Esophagus squamous epithelium (tissue), 5 donors: ENCODE measurements at places on chromosomes 11 and 22.

DNA sequence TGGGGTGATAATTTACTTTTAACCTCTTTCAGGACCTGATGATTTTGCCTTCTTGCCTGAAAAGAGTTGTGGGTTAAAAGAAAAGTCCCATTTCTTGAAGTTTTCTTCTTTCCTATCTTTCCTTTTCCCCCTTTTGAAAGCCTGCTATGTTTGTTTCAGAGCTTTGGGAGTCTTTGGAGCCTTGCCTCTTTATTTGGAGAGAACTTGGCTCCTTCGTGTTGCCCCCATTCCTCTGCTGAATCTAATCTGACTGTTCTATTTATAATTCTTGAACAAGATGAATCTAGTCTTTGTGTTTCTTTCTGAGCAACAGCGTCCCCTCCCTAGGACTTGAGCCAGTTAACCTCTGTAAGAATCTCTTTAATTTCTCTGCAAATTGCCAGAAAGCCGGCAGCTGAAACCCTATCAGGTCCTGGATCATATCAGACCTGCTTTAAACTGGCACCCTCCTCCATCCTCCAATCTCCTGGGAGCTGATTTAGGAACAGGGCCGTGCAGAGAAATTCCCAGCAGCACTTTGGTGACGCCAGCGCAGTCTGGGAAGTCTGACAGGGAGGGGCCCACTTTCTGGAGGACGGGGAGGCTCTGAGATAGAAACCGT, 289.1 kb upstream of the SORL1-AS1 start:
- no peak for DNase-seq

DNA sequence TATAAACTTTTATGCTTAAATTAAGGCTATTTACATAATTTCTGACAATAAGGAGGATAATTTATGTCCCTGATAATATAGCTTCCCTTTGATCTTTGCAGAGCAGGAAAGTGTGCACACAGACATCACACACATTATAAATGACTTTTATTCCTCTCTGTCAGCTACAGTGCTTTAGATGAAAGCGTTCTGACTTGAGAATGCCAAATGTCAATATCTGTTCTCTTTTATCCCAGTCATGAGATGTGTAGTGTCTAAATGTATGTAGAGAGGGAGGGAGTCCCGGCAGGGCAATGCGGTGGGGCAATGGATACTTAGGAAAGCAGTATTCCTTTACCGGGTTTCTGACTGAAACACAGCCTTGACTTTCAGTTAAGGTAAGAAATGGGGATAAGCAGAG, 225.4 kb upstream of the CHORDC1 start:
- DNase-seq, result no peak

DNA sequence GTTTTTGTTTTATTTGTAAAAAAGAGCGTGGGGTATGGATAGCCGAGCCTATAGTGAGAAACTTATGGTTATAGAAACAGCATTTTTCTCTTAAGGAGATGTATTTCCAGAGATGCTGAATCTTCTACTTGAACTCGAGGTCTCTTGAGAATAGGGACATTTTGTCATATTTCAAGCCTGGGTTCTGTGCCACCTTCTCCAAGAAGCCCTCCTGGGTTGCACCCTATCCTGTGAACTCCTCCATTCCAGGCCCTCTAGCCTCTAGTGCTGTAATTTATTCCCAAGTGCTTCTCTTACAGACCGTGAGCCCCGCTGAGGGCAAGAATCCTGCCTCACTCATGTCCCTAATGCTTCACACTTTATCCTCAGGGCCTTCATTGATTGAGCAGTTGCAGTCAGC, 108.6 kb downstream of the KIAA1671 start:
- DNase-seq, result no peak

GRCh38 chr11:63448646-63449045, 42.3 kb downstream of the PLAAT5 start:
- no peak for DNase-seq

GRCh38 chr11:107184986-107185385, 166.7 kb upstream of the GUCY1A2 start:
- DNase-seq, result no peak

DNA sequence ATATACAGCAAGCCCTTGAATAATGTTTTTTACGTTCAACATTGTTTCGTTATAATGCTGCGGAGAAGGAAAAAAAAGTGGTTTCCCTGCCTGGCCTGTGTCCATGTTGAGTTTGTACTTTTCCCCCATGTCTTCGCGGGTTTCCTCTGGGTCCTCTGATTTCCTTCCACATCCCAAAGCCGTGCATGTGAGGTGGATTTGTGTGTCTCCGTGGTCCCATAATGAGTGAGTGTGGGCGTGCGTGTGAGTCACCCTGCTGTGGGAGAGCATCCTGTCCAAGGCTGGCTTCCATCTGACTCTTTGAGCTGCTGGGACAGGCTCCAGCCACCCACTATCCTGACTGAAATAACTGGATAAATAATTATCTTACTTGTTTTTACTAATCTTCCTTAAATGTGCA, 29.6 kb upstream of the SNX19 start:
- DNase-seq, result no peak

GRCh38 chr11:47495011-47495855, 46.3 kb upstream of the RAPSN start:
- DNase-seq, result no peak

DNA sequence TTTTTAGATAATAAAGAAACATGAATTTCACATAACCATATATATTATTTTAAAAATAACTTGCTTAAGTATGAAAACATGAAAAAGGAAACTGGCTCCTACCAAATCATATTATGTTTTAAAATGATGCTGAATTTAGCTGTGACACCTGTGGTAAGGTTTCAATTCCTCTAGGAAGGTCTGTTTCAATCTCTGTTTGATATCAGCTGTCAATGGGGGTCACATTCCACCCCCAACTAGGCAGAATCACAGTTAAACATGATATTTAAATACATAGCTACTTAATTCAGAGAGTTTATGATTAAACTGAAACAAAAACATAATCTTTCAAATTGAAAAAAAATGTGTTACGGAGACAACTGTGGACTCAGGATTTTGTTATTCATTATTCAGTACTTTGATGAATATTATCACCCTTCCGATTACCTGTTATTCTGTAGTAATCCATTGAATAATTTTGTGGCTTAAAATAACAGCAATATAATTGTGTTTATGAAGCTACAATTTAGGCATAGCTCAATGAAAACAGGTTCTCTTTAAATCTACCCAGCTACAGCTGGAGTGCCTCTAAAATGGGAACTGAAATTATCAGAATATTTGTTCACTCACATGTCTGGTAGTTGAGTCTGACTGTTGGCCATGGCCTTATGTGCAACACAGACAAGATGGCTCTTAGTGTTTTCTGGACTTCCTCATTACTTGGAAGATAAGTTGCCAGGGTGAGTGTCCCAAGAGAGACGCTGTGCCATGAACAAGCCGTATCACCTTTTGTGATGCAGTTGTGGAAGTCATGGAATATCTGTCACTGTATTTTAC, 244.6 kb upstream of the ANO3 start:
- DNase-seq, result no peak

- no peak for DNase-seq
Measured at GRCh38 chr11:77479746-77480352, 6.0 kb upstream of the PAK1 start.

DNA sequence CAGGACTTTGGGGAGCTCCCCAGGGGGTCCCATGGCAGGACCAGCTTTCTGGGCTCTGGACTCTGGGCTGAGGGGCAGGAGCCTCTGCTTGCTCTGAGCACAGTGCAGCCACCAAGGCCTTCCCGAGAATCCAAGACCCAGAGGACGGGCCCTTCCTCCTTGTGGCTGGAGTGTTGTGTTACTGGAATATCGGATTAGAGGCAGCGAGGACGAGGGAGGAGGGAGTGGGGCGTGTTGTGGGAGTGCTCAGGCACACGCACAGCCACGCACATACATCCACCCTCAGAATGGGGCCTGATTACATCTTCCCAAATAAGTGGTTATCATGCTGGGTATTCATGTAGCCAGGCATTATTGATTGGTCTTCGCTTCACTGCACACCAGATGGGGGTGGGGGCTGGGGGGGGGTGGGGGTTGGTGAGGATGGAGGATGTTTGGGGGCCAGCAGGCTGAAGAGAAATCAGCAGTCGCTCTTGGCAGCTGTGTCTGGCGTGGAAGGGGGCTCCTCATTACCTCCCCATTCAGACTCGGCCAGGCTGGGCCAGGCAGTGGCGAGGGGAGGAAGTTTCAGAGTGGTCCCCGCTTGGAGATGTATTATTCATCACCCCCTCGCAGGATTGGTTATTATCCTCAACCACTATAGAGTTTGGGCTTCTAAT, 120.9 kb downstream of the ST3GAL4 start:
- DNase-seq, result no peak

- no peak for DNase-seq
Measured at GRCh38 chr11:126432525-126432924, 77.0 kb downstream of the ST3GAL4 start.

GRCh38 chr11:57251491-57252104, 14.5 kb upstream of the APLNR start:
- no peak for DNase-seq

GRCh38 chr11:4551346-4551979, 6.5 kb downstream of the OR52M1 start:
- DNase-seq, result no peak

DNA sequence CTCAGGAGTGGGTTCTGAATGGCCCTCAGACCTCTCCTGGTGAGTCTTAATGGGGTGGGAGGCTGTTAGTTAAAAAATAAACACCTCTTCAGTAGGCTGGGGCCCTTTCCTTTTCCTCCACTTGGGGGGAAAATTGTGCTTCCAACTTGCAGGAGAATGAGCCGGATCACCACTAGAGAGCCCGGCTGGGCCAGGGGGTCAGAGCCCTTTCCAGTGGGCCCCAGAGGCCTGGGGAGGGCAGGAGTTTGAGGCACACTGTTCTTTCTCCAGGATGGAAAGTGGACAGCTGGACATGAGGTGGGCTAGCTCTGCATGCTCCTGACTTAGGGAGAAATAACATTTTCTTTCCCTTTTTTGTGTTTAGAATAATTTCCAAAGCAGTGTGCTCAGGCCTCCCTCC, 32.8 kb downstream of the B3GAT1 start:
- DNase-seq, result no peak

GRCh38 chr11:24093375-24093774, 403.5 kb upstream of the LUZP2 start:
- no peak for DNase-seq

DNA sequence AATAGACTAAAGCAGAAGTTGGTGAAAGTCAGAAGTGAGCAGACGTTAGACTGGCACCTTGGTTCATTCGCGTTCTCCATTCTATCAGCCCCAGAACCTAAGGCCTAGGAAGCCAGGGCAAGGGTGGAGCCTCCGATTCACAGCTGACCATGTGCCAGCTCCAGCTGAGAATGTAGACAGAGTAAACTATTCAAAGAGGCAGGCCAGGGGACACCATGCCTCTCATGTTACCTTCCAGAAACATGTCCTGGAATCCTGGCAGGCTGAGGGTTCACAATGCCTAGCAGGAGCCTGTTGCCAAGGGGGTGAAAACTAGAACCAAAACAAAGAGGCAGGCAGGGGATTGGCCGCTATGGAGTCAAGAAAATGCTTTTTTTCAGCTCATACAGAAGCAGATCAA, 224.4 kb upstream of the POU2AF2 start:
- DNase-seq, result no peak

DNA sequence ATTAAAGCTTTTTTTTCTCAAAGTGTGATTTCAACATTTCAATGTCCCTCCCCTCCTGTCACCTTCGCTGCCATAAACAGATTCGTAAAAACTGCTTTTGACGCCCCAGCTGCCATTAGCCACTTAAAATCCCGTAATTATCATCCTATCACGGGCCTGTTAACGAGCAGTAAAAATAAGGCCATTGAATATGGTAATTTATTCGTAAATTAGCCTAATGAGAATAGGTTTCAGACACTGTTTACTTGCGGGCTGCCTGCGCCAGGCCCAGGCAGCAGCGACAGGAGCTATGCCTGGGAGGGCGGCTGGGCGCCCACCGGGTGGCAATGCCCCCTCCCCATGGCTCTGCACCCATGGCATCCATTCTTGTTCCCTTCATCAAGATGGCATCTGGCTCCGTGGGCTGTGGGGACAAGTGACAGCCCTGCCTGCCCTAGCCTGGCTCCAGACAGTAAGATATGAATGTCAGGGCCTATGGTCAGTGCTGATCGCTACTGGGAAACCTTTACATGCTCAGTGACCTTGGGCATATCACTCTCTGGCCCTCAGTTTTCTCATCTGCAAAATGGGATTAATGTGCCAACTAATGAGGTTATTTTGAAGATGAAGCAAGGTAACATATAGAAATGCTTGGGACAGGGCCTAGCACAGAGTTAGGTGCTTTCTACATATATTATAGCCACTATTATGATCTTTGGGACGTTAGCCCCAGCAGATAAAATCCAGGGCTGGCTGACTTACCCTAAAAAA, 500.8 kb downstream of the MN1 start:
- DNase-seq, result no peak

DNA sequence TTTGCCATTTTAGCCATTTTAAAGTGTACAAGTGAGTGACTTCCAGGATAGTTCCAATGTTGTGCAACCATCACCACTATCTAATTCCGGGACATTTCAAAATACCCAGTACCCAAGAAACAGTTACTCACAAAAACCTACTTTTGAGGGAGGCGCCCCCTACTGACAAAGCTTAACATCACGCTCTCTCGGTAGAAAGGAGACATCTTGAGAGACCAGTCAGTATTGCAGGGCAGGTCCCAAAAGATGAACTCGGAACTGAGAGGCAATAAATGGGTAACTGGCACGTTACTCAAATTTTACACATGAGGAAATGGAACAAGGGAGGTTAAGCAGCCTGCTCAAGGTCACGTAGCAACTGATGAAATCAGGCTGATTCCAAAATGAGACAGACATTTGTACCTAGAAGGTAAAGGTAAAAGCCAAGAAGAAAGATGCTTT, 50.0 kb upstream of the POU2AF1 start:
- DNase-seq, result no peak

- no peak for DNase-seq
Measured at GRCh38 chr11:131393691-131394090, 23.3 kb downstream of the NTM start.
